ENCODE measurements at places on chromosomes 2 and 18.
A peak's percentile ranks its signal among the peaks of the same experiment; 100 is the strongest.

DNA sequence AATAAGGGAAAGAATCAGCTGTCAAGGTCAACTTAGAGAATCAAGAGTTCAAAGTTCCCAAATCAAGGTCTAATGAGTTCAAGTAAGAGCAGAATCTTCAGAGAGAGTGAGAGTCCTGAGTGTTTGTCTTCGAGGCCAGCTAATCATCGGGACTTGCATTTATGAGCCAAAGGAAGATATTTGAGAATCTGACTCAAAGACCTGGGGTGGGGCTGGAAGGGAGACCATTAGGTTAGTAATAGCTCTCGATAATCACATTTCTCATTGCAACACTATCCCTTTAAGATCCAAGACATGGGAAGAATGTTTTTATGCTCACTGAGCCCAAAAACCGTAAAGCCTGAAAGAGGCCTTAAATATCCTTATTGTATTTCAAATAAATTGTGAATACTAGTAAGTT is 72.0 kb upstream of the FSHR start:
- no peak for ATAC-seq

DNA sequence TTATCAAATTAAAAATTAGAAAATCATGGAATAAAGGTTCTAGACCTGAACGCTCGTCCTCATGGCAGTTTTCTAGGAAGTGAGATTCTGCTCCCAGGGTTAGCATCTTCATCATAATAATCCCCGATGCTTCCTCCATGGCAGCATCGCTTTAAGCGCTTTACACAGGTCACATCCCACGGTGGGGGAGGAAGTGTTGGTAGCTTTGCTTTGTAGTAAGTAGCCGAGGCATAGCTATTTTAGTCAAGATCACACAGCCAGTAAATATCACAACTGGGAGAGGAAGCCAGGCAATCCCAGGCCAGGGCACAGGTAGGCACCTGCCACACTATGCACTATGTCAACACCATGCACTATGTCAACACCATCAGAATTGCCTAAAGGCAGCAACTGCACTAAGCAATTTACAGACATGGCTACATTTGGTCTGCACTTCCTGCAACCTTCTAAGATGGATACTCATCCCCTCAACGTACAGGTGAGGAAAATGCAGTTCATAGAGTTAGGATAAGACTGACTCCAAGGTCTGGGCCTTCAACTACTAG is 205.5 kb downstream of the FBXO15 start:
- no peak for ATAC-seq

DNA sequence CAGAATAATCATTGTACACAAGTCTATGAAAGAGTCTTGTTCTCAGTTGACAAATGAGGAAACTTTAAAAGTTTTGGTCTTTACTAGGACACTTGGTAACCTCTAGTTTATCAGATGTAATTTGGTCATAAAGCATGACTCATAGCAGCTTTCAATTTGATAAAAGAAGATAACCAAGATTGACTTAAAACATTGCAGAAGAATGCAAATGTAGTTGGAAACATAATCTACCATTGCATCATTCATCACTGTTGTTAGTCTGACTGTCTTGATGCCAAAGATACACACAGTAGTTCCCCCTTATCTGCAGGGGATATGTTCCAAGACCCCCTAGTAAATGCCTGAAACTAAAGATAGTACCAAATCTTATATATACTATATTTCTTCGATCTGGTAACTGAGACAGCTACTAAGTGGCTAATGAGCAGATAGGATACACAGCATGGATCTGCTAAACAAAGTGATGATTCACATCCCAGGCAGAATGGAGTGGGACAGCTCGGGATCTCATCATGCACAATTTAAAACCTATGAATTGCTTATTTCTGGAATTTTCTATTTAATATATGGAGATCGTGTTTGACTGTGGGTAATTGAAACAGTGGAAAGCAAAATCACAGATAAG is 131.4 kb upstream of the CCDC68 start:
- ATAC-seq = no peak

GRCh38 chr2:195319112-195319460 is 337.9 kb upstream of the SLC39A10 start:
- ATAC-seq = no peak

DNA sequence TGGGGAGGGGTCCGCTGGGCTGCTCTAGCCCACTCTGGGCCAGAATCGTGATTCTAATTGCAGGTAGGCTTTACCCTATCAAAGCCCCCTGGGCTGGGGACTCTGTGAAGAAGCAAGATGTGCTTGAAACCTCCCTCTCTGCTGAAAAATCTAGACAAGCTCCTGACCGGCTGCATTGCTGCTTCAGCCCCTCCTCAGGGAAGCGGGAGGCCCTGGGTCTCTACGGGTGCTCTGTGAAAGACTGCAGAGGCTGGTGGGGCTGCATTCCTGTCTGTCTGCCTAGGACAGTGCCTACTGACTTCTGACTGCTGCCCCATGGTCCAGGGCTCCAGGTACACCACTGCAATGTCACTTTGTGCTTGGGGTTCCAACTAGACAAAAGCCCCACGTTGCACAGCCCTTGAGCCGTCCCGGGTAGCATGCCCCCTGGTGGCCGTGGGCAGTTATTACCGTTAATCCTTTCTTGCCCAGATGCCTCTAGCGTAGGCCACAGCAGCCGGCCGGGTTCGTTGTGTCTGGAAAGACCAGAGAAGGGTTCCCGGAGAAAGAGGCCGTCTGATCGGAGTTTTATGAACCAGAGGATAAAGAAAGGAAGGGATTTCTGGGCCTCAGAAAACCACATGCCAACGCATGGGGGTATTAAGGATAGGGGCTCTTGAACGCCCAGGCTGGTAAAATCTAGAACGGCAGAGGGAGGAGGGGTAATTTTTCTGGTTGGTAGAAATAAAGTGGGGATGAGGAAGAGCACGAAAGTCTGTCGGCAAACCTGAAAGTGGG is 15.9 kb upstream of the C1QL2 start:
- ATAC-seq = no peak

- no peak for ATAC-seq
These were observed 21.7 kb downstream of the CCDC195 start for GRCh38 chr2:224694502-224694901.

- ATAC-seq = peak; percentile 98
These were observed at the start of gene TMEM214 for GRCh38 chr2:27032495-27033252. Gene TMEM214, plus strand, starts transcription at chr2:27032965. Its CDS starts 51 bp downstream, at chr2:27033016.

- no peak for ATAC-seq
These were observed 79.2 kb downstream of the SLC25A12 start for GRCh38 chr2:171814883-171815282.

DNA sequence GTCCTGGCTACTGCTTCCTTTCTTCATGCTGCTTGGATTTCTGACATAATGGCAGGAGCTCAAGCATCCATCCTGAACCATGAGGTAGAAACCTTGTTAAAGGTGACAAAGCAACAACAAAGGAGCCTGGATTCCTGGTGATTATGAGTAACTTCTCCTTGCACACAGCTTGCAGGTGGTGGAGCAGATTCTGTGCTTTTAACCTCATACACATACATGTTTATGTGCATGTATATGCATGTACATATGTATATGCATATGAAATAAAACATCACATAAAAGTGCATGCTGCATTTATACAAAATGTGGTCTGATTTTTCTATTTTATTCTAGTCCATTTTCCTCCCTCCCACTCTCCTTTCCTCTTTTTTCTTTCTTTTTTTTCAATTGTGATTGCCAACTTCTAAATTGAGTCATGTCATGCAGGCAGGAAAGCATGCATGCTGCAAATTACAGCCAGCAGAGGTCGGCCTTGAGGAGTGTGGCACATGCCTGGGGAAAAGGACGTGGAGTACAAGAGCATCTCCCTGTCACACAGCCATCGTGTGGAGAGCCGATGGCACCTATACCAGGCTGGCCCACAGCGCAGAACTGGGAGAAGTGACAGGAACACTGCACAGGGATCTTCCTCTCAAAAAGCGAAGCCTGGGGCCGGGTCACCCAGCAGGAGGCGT is 17.9 kb downstream of the LCT start:
- no peak for ATAC-seq

DNA sequence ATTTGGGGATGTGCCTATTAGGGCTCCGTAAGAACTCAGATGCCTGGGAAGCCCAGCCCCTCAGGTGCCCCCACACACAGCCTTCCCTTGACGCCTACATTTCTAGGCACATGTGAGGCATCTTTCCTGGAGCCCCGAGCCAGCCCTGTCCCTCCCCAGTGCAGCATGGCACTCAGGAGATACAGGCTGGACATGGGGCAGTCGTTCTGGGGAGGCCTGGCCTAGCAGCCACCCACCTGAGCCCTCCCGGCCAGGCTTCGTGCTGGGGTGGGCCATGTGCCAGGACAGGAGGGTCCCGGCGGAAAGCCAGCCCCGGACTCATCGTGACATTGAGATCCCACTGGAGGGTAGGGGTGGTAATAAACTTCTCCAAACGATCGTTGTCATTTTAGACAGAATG is 15.2 kb downstream of the BOK start:
- no peak for ATAC-seq

GRCh38 chr18:9025091-9025838 is 77.2 kb upstream of the NDUFV2 start:
- ATAC-seq = no peak

DNA sequence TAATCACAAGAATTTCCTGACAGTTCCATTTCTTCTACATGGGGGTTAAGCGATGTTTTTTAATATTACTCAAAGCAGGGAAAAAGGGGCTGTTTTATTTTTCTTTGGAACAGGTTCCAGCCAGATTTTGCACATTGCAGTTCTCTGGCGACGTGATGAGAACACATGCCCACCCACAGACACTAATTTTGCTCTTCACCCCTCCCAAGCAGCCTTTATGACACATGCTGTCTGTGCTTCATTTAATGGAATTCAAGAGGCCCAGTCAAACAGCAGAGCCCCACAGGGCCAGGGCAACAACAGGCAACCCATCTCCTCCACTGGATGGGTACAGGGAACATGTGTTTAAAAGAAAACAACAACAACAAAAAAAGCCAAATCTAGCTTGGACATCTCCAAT is 70.8 kb downstream of the SPRED2 start:
- peak; percentile 78 for ATAC-seq

DNA sequence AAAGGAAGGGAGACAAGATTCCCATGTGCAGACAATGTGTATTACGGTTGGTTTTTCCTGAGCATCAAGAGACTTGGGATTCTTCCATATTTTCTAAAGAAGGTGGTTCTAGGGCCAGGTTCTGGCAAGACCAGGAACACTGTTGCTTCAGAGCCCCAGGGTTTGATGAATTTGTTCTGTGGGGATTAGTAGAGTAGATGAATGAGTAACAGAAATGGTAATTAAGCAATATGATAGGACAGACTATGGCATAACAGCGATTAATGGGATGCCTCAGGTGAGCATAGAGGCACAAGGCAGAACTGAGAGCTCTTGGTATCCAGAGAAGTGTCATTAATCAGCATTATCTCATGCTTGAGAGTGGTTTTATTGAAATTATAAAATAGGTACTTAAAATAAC is 82.8 kb upstream of the PNPT1 start:
- no peak for ATAC-seq

- ATAC-seq = no peak
These were observed 61.0 kb downstream of the TBC1D8 start for GRCh38 chr2:101089942-101090799.

DNA sequence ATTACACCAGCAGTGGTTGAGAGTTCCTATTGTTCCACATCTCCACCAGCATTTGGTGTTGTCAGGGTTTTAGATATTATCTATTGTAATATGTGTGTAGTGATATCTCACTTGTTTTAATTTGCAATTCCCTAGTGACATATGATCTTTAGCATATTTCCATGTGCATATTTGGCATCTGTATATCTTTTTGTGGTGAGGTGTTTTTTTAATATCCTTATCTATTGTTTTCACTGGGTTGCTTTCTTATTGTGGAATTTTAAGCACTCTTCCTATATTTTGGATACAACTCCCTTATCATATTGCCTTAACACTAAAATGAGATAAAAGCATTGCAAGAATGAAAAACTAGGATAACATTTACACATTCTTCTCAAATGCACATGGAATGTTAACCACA is 453.9 kb upstream of the FSIP2 start:
- ATAC-seq = no peak

- ATAC-seq = no peak
These were observed 751.8 kb downstream of the TSN start for GRCh38 chr2:122507261-122507660.

- peak; percentile 42 for ATAC-seq
These were observed 54.9 kb upstream of the MAP2 start for GRCh38 chr2:209368914-209369313.

GRCh38 chr2:149827585-149828126 is 240.1 kb upstream of the MMADHC start:
- no peak for ATAC-seq

DNA sequence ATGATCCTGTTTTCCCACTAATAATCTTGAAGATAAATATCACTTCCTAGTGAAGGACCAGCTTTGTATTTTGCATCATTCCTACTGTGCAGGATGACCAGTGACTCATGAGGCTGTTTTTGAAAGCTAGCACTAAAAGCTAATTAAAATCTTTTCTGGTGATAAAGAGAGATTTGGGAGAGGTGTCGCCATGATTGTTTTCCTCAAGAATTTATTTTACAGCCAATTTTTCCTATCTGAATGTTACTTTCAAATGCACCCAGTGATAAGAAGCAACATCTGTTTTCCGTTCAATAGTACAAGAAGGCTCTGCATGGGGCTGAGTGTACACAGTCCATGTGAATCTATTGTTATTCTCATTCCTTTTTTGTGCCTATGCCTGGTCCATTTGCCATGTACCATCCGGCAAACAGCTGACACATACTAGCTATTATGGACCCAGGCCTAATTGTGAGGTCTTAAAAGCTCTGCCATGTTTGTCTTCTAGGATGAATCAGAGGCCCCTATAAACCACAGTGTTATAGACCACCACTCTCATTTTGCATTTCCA is 28.4 kb downstream of the MEIS1 start:
- no peak for ATAC-seq

GRCh38 chr18:50870138-50870845 is 8.6 kb upstream of the ME2 start:
- no peak for ATAC-seq

GRCh38 chr2:236798491-236798890 is 228.9 kb downstream of the ACKR3 start:
- no peak for ATAC-seq

DNA sequence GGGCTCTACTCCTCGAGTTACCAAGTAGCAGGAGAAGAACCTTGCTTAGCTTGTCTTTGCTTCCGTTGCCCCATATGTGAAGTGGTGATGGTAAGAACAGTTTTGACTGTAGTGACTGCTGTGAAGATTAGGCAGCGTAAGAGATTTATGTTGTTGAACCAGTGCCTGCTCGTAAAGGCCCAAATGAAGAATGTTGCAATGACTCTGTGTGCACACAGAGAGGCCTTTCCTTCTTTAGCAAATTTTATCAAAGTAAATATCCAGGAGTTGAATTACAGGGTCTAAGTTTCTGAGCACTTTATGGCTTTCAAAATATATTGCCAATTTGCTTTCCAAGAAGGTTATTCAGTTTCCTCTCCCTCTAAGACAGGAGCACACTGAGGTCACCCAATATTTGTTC is 14.5 kb downstream of the NTSR2 start:
- no peak for ATAC-seq

- no peak for ATAC-seq
These were observed 1371.5 kb upstream of the TMEFF2 start for GRCh38 chr2:193566276-193566675.

All from motor neuron (in vitro differentiated cells).